ENCODE measurements at places on chromosomes 11 and 22.

GRCh38 chr22:20765938-20766337 lies 8.0 kb upstream of the SERPIND1 start:
- DNase-seq, result no peak

DNA sequence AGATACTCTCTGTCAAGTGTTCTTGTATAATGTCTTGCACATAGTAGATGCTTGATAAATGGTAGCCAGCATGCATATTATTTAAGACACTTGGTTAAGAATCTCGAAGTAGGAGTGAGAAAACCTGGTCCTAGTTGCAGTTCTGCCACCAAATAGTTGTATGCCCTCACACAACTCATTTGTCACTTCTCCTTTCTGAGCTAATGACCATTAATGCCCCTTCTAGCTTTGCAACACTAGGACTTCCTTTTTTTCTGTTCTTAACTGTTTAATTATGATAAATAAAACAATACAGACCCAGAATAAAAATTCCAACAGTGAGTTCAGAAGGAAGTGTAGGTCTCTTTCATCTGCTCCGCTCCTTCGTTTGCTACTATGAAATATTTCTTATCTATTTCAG lies 453.6 kb downstream of the TMEM135 start:
- no peak for DNase-seq

DNA sequence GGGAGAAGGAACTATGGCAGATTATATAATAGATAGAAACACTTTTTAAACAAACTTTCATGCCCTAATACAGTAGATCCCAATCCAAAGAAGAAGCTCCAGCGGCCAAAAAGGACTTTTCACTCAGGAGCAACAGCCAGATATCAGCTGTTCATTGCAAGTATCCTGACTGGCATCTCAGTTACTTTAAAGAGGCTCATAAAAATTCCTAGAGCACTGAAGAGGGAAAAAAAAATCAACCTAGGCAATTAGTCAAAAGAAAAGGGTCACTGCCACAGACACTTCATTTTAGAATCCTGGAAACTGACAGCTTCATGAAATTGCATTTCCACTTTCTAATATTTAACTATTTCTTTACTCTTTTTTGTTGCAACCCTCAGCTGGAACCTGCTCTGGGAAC lies 170.6 kb upstream of the SOX6 start:
- DNase-seq, result no peak

DNA sequence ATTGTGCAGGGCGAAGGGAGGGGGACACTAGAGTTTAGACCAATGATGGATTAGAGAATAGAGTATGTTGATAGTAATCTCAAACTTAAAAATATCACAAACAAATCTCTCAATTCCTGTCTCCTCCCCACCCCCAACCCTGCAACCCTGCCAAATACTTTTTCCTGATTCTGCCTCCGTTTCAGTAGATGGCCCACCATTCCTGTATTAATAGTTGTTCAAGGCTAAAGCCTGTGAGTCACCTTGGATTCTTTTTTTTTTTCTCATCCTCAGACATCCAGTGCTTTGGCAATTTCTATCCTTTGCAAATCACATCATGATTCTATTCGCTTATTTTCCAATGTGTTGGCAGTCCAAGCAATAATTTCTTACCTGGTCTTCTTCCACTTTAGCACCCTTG lies 207.9 kb downstream of the DYNC2H1 start:
- no peak for DNase-seq

DNA sequence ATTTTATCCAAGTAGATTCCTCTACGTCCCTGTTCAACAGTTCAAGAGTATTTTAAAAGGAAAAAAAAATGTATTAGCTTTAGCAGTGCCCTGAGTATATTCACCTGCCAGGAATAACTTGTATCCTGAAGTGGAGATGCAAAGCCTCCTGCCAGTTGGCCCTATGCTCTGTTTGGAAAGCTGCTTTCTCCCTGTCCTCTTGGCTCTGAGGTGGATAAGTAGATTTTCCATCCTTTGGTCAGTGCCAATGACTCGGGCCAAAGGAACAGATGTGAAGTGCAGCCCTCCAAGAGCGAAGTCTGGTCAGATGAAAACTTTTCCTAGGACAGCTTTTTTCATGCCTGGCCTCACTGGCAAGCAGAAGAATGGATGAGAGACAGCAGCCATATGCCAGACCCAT lies 839.9 kb upstream of the TENM4 start:
- DNase-seq, result no peak

- peak; percentile 50 for DNase-seq
Measured at GRCh38 chr11:114059278-114059983, at the start of gene ZBTB16. ZBTB16 (plus strand) TSS chr11:114059711; CDS start chr11:114063301, 3,590 bp downstream.

DNA sequence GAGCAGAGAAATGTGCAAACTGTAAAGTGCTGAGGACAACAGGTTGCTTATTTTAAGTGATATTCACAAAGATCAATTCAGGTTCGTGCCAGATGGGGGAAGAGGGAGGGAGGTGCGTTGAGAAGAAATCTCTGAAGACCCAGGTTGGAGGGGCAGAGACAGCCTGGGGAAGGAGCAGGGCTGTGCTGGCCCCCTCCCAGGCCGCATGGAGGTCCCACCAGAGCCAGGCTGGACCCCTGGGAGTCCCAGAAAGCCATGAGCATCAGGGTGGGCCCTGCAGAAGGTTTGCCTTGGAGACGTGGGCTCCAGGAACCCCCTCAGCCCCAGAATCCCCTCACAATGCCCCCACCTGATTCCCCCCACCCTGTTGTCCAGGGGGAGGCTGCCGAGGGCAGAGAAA lies 47.4 kb downstream of the IGLL1 start:
- no peak for DNase-seq

DNA sequence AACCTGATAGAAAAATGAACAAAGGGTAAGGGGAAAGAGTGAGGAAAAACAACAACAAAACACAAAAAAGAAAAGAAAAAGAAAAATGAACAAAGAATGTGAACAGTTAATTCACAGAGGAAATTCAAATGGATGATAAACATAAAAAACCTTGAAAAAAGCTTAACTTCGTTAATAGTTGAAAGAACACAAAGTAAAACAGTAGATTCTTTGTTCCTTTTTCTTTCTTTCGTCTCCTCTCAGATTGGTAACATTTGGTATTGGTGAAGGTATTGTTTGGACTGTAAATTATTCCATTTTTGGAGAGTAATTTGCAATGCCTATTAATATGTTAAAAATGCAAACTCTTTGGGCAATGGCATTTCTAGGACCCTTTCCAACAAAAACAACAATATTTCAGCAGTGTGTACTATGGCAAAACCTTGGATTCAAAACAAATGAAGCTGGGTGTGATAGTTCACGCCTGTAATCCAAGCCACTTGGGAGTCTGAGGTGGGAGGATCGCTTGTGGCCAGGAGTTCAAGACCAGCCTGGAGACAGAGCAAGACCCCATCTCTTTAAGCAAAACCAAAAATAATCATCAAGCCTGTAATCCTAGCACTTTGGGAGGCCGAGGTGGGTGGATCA lies 3.3 kb upstream of the BACE1 start:
- no peak for DNase-seq

- DNase-seq, result no peak
Measured at GRCh38 chr11:108698844-108699642, 34.2 kb downstream of the DDX10 start.

DNA sequence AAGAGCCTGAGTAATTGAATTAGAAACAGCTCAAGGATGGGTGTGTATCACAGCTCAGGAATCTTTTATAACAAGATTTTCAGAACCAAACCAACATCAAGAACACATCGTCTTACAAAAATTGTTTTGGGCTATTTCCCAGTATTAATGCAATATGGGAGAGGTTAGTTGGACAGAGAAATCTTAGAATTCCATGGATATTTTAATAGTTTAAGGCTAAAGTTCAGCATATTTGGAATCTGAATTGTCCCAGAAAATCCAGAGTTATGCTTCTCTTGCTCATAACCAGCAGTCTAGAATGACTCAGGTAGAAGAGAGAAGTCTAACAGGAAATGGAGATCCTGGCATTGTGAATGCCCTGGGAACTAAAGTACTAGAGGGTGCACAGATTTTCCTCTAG lies 74.6 kb downstream of the ADM start:
- DNase-seq, result no peak

GRCh38 chr22:30250661-30251267 lies 4.2 kb upstream of the LIF start:
- DNase-seq, result no peak

DNA sequence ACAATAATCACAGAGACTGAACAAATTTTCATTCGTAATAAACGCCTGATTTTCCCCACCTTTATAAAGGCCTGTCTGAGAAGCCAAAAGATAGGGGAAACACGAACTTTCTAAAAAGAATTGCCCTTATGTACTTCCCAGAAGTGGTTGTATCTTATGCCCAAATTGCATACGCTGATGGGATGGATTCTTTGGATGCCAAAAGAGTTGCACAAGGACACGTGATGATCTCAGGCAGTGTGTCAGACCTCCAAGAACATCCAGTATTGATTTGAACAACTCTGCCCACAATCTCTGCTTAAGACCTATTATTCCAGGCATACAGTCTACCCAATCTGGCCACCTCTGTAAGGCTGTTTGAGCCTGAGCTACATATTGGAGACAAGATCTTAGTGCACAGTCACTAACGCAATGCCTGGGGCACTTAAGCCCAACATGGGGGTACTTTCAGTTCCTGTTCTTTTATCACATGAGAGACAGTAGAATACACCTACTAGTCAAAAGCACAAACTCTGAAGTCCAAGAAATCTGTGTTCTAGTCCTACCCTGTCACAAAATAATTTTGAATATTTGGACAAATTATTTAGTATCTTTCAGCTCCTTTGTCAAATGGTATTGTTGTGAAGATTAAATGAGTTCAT lies 38.9 kb downstream of the OR10A6 start:
- no peak for DNase-seq

DNA sequence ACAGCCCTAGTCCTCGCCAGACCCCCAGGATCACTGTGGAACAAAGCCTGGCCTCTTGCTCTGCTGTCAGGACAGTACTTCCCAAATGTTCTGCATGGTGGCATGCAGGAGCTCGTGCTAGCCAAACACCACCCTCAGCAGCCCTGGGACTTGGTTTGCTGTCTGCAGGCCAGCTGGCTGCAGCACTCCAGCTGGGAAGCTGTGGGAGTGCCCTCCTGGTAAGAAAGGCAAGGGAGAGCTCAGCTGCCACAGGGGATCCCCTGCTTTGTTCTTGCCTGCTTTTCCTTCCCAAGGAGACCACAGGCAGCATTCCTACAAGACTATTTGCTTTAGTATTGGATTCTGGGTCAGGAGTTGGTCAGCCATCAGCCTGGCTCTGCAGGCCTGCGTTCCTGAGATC lies 27.9 kb downstream of the TCIRG1 start:
- DNase-seq, result no peak

DNA sequence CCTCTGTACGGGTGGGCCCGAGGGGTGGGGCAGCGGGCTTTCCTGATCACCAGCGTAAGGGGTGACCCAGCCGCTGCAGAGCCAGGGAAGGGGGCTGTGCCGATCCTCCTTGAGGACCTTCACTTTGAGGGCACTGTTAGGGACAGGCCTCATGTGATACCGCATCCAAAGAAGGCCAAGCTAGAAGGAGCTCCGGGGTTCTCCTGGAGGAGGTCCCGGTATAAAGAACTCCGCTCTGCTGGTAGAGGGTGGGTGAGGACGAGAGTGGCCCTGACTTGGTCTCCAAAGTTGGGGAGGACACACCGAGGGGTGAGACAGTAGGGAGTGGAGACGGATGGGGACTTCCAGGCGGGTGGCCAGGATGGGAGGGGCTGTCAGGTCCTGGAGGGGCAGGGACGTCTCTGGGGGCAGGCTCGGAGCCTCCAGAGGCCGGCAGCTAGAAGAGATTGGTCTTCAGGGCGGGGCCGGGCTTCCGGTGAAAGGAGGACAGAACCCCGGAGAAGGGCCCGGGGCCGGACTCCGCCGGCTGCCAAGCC lies 4.6 kb downstream of the PHOX2A start:
- no peak for DNase-seq

DNA sequence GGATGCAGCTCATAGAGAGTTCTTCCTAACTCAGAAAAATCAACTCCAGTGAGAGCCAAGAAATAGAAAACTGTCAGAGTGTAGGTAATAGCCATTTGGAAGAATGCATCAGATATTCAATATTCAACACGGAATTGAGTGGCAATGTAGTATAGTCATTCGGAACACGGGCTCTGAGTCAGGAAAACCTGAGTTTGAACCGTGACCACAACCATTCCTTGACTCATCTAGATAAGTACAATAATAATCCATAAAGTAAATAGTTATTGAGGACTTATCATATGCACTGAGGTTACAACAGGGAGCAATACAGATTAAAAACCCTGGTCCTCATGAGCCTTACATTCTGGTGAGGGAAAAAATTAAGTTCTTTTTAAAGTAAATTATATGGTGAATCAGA lies 62.6 kb upstream of the PHF21A start:
- DNase-seq, result no peak

- DNase-seq, result no peak
Measured at GRCh38 chr11:134233729-134234179, 9.3 kb downstream of the VPS26B start.

DNA sequence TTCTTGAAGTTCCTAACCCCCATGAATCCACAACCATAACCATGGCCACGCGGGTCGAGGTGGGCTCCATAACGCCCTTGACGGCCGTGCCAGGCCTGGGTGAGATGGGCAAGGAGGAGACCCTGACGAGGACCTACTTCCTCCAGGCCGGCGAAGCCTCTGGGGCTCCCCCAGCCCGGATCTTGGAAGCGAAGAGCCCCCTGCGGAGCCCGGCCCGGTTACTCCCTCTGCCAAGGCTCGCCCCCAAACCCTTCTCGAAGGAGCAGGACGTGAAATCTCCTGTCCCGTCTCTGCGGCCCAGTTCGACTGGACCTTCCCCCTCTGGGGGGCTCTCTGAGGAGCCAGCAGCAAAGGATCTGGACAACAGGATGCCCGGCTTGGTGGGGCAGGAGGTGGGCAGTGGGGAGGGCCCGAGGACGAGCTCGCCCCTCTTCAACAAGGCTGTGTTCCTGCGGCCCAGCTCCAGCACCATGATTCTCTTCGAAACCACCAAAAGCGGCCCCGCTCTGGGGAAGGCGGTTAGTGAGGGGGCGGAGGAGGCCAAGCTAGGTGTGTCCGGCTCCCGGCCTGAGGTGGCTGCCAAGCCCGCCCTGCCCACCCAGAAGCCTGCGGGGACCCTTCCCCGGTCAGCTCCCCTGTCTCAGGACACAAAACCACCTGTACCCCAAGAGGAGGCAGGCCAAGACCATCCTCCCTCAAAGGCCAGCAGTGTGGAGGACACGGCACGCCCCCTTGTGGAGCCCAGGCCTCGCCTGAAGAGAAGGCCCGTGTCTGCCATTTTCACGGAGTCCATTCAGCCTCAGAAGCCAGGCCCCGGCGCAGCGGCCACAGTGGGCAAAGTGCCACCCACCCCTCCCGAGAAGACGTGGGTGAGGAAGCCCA lies 75.7 kb downstream of the KIAA1671 start:
- DNase-seq, result no peak

- DNase-seq, result no peak
Measured at GRCh38 chr11:5043380-5043779, 2.9 kb upstream of the OR52J3 start.

GRCh38 chr11:120086651-120087050 lies 51.3 kb downstream of the TRIM29 start:
- DNase-seq, result no peak

Measured in stimulated activated naive CD4-positive, alpha-beta T cell (primary cell).